ENCODE measurements at places on chromosomes 3 and 15.

GRCh38 chr3:136177876-136178275 is 18.3 kb downstream of the MSL2 start:
- DNase-seq: no peak

- no peak for DNase-seq
Observed at GRCh38 chr15:56653787-56654186, 79.5 kb downstream of the ZNF280D start.

- no peak for DNase-seq
Observed at GRCh38 chr3:59464187-59464586, 414.4 kb upstream of the CFAP20DC start.

DNA sequence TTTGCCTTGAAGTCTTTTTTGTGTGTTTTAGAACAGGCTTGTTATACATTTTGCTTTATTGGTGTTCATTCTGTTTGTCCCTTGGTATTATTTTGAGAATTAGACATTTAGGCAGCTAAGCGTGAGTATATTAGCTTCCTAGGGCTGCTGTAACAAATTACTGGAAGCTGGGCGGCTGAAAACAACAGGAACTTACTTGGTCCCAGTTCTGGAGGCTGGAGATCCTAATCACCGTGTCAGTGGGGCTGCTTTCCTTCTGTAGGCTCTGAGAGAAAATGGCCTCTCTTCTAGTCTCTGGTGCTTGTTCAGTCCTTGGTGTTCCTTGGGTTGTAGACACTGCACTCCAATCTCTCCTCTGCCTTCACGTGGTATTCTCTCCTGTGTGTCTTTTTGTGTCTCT is 142.3 kb downstream of the KLHL25 start:
- no peak for DNase-seq

DNA sequence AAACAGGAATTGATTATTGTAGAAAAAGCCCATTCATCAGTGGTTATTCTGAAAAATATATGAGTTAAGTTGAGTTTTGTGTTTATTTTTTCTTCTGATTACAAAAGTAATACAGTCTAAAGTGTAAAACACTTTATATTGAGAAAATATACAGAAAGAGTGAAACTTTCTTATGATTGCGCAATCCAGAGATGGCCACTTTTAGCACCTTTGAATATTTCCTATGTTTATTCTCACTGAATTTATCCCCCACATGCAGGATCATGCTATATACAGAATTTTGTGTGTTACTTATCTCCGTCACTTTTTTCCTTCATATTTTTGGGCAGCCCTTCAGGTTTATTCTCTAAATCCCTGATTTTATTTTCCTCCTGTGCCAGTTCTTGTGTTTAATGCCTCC is 285.2 kb downstream of the NAALADL2 start:
- no peak for DNase-seq

GRCh38 chr3:128245460-128245859 is 92.2 kb downstream of the EEFSEC start:
- no peak for DNase-seq

GRCh38 chr3:69752241-69752640 is 13.0 kb downstream of the MITF start:
- DNase-seq: no peak

DNA sequence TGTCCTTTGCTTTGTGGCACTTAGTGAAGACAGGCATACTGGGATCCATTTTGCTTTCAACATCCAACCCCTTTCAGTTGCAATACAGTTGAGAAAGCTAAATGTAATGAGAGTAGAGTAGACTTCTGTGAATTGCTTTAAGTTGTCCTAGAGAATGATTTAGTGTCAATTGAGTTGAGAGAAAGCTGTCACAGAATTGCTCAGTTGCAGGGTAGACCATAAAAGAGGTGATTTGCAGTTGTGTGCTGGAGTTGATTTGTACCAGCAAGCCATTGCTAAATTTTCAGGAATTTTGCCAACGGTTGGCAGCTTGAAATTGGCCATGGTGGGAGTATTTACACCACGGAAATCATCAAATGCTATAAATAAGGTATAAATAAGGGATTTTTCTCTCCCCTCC is 2.2 kb downstream of the ABHD5 start:
- DNase-seq: no peak

DNA sequence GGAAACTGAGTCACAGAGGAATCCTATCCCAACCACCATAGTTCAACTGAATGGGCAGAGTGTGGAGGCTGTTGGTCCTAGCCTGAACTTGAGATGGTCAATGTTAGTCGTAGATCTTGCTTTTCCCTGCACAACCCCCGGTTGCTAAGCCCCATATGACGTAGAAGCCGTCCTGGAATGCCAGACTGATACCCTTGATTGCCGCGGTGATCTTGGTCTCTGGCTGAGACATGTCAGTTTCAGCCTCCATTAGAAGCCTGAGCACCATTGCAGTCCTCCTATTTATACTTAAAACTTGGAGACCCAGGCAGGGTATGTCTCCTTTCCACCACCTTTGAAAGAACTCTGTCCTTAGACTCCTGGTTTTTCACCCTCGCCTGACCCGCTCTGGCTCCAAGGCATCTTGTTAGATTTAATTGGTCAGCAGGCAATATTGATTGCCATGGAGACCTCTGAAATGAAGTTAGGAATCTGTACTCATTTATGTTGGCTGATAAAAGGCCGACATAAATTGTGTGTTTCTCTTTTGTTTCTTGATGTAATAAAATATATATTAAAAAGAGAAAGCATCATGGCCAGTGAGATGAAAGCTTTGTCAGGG is 53.4 kb downstream of the RPLP1 start:
- no peak for DNase-seq

GRCh38 chr15:46296797-46297196 is 662.0 kb downstream of the SQOR start:
- DNase-seq: no peak

DNA sequence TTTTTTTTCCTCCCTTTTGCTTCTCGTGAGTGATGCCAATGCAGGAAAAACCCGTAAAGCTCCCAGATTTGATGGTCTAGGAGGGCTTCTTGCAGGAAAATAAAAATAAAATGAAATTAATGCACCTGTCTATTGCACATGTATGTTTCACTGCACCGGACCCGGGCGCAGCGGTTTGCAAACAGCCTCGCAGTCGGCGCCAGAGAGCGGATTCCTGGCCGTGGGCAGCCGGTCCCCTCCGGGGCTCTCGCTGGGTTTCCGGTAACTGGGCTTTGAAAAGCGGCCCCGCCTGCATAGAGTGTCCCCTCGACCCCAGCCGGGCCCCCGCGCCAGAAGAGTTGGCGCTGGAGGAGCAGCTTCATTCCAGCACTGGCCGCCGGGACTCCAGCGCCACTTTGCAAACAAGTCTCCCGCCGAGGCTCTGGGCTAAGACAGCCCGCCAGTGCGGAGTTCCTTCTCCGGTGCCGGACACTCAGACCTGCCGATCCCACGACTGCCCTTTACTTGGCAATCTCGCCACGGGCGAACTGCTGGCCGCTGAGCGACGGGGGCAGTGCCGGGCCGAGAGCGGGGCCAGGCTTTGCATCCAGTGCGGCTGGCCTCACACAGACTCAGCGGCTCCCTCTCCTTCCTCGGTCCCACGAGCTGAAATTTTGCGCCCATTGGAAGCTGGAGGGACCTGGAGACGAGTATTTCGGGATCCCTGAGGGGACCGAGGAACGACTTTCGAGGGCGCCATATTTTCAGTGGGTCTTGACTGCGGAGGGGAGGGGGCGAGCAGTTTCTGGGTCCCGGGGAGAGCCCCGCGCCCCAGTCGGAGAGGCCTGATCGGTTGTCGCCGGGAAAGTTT is 225.9 kb upstream of the C2CD4B start:
- DNase-seq: no peak

DNA sequence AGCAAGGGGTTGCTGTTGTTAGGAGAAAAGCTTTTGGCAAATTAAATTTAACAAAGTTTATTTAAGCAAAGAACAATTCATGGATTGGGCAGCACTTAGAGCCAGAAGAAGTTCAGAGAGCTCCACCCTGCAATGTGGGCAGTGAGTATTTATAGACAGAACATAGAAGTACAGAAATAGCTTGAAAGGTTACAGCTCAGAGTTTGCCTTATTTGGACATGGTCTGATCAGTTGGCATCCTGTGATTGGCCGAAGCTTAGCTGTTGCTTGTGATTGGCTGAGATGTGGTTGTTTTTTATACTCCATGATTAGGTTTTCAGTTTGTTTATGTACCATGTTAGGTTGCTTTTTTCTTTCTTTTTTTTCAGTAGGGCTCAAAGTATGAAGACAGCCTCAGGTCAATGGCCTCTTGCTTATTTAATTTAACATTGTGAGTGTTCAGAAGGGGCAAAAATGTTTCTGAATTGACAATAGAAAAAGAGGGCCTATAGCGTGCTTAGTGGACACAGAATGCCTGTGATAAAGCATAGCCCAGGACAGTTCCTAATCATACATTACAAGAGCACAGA is 293.8 kb downstream of the IGSF11 start:
- no peak for DNase-seq

DNA sequence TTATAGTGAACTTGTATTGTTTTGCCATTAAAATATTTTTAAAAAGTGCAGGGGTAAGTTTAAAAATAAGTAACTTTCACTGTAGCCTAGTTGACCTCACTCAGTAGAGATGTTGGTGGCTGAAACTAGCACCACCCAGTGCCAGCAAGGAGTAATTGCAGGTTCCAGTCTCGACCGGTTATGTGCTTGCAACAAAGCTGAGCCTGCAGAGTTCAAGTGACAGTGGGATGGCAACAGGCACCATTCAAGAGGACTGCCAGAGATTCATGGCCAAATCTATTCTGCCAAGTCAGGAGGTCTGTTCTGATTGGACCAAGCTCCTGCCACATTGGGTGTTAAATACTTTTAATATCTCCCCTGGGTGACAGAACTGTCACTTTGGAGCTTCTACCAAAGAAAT is 2.7 kb downstream of the ADAMTS7 start:
- DNase-seq: no peak

- DNase-seq: no peak
Observed at GRCh38 chr3:42492508-42493080, 9.8 kb upstream of the VIPR1 start.

GRCh38 chr3:120506828-120507774 is 56.3 kb upstream of the FSTL1 start:
- DNase-seq: no peak

DNA sequence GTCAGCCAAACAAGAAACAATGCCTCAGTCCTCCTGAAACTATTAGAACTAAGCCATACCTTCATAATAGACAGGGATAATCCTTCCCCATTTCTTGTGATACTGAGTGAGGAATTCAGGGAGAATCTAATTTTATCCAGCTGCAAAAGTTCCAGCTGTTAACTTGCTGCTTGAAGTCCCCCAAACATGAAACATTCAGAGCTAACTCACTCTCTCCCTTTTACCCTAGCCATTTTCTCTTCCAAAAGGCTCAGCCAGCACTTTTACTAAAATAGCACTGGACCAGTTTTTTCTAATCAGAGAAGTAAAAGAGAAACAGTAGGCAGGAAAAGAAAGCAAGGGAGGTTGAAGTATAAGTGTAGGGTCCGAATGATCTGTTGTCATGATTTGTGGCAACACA is 268.1 kb downstream of the TAFA4 start:
- DNase-seq: no peak

DNA sequence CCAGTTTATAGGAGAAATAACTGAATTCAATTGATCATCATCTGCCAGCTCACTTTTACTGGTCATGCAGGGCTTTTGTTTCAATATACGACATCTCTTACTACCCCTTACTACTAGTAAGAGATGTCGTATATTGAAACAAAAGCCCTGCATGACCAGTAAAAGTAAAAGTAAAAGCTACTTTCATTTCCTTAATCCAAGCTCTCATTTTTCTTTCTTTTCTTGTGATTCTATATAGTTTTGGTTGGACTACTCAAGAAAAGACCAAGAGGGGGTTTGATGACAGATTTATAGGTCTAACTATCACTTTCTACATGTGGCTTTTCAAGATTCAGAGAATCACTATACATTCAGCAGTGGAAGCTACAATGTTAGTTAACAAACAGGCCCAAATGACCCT is 1237.3 kb downstream of the ROBO2 start:
- DNase-seq: no peak

DNA sequence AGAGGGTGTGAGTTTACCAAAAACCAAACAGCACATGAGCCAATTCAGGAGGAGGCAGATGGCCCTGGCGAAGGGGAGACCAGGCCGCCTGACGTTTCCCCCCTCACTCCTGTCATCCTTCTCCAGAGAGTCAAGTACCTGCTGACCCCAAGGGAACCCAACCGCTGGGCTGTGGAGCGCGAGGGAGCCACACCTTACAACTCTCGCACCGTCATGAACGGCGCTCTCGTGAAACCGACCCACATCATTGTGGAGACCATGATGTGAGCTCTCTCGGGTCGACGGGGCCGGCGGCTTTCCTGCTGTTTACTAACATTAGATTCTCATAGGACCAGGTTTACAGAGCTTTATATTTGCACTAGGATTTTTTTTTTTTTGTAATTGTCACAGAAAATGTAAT is 55.4 kb downstream of the GRIP2 start:
- DNase-seq: no peak

DNA sequence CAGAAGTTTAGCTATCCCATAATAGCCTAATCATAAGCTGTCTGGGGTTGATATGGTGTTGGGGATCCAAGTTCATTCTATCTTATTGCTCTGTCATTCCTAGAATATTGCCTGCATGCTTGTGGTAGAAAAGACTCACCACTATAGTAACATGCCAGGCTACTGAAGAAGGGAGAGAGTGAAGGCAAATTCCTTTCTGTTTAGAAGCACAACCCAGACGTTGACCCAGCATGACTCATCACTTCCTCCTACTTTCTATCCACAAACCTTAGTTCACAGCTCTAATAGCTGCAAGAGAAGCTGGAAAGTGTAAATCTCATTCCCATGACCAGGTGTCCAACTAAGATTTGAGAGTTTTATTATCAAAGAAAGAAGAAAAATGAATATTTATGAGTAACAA is 57.8 kb upstream of the NMD3 start:
- no peak for DNase-seq

DNA sequence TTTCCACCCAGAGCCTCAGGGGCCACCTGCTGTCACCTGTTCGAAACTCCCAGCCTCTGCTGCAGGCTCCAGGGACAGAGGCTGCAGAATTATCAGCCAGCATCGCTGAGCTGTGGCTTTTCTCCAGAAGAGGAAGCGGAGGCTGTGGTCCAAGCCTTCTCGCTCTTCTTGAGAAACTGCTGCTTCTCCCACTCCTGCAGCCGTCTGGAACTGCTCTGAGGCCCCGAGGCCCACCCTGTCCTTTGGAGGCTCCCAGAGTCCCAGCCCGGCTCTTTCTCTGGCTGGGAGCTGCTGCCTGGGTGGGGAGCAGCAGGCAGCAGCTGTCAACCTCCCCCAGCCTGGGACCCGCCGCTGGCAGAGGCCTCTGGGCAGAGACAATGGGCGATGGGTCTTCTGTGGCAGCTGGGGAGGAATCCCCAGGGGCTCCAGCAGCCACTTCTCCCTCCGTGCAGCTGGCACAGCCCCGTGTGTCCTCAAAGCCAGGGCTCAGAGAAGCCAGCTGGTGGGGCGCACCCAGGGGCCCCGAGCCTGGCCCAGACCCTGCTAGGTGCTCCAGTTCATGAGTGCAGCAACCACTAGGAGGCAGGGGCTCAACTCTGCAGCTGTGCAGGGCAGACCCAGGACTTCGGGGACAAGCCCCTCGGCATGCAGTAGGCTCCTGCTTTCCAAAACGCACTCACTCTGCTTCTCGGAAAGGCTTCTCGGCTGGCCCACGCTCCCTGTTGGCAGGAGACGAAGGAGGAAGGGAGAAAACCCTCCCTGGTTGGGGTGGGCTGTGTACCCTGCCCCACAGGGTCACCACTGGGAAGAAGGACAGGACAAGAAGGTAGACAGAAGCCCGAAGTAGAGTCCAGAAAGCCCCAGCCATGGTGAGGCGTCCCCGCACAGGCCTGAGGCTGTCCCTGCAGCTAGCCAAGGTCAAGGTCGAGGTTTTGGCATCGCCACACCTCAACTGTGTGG is 49.9 kb upstream of the FURIN start:
- no peak for DNase-seq

Data from central memory CD8-positive, alpha-beta T cell (primary cell).